Breast epithelium (tissue), 4 donors: ENCODE measurements at places on chromosomes 4 and X. TPM values are rescaled to one million over a fixed set of nuclear protein-coding genes. Genes with fewer than 3 reads are reported as not detected.

DNA sequence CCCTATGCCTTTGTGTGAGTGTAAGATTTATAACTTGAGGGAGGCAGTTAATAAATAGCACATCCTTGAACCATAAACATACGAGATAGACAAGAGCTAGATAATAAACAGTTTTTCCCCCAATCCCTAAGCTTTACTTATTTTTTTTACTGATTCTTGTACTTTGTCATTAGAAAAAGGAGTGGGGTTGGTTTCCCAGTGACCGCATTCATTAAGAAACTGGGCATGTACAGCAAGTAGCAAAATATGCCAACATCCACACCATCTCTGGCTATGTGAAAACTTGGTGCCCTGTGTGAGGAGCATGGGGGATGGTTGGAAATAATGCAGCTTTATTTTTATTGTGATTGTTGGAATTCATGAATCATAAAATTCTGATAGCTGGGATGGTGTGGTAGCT is 176.2 kb downstream of the CBR4 start:
- DNase-seq: no peak
- H3K27me3 ChIP-seq: no peaks in the 10 kb centered on the region
- no peaks in the 10 kb centered on the region for H3K4me1 ChIP-seq

MCF2 gene
- total RNA-seq: not detected

DNA sequence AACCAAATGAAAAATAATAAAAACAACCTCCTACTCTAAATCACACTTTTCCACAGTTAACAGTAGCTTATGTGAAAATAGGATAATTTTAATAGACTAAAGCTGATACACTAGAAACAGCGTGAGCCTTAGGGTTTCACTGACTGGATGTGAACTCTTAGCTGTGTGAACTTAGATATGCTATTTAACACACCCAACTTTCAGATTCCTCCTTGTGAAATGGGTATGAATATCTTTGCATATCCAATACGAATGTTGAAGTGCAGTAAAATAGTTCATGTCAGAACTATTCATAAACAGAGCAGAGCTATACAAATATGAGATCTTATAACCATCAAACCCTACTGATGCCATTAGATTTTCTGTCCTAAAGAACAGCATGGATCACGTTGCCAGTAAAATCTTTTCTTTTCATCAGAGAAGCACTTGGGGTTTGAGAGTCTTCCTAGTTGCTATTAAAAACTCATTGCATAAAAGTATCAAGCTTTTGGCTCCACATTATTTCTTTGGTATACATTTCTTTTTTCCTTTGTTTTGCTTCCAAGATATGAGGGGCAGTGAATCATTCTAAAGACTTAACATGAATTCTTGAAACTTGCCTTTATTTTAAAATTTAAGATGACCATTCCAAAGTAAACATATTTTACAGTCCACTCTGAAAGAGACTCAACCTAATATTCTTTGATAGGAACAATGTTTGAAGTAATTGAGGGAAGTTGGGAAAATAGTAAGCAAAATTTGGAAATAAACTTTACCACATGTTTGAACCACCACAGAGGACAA is 102.4 kb downstream of the CPE start:
- no peaks in the 10 kb centered on the region for H3K4me1 ChIP-seq
- no peaks in the 10 kb centered on the region for H3K36me3 ChIP-seq
- H3K4me3 ChIP-seq: no peak overlapping the region
- no peaks in the 10 kb centered on the region for H3K27me3 ChIP-seq

JADE3 gene
- total RNA-seq: 20.8 TPM

DNA sequence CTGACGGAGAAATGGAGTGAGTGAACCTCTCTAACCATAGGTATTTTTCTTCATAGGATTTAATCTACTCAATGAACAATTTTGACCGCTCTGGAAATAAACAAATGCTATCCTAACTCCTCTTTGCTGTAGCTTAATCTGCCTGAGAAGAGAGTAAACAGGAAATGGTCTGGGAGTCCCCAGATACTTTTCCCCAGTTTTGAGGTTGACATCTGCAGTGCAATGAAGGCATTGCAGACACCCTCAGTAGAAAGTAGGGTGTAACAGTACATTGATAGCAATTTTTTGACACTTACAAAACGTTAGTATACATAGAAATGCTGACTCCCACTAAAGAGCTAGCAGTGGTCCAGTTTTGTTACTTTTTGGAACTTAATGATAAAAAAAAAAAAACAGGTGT is 495.9 kb upstream of the FAM241A start:
- no peak overlapping the region for H3K4me3 ChIP-seq
- H3K27me3 ChIP-seq: no peaks in the 10 kb centered on the region
- H3K27ac ChIP-seq: no peak overlapping the region
- no peaks in the 10 kb centered on the region for H3K4me1 ChIP-seq
- H3K36me3 ChIP-seq: no peaks in the 10 kb centered on the region
- DNase-seq: no peak

- no peaks in the 10 kb centered on the region for H3K4me1 ChIP-seq
- H3K27ac ChIP-seq: no peak overlapping the region
- no peak overlapping the region for H3K4me3 ChIP-seq
- no peaks in the 10 kb centered on the region for H3K36me3 ChIP-seq
Measured at GRCh38 chr4:124121461-124121971, 591.0 kb downstream of the ANKRD50 start.

GRCh38 chrX:68186552-68187262 is 246.6 kb downstream of the OPHN1 start:
- no peak for DNase-seq
- H3K36me3 ChIP-seq: no peaks in the 10 kb centered on the region
- H3K4me3 ChIP-seq: no peak overlapping the region
- H3K27me3 ChIP-seq: peaks cover 50% of the 10 kb centered on the region
- H3K27ac ChIP-seq: no peak overlapping the region

CXCR3 gene
- not detected for total RNA-seq

ARX gene
- total RNA-seq: not detected

DNA sequence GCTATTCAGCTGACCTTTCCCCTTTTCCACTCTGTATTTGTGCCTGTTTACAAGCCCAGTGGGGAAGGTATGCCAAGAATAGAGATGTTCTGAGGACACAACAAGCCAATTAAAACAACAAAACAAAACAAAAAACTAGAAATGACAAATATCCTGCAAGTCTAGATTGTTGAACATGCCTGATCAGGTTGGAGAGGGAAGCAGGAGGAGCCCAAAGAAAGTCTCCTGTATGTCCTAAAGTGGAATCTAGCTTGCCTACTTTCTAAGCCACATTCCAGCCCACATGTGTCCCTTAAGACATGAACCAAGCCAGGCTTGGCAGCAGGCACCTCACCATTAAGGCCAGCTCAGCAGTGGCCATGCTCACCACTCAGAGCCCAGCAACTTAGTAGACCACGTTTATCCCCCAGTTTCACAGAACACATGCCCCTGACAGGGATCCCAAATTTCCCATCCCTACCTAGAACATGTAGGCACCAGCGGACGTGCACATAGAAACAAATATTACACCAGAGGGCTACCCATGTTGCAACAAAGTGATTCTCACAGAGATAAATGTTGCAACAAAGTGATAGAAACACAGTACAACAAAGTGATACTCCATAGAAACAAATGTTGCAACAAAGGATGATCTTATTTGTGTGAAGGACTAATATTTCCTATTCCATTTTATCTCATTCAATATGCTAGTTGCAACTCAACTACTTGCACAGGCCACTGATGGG is 48.3 kb downstream of the CD99L2 start:
- no peak overlapping the region for H3K4me3 ChIP-seq
- no peak overlapping the region for H3K27ac ChIP-seq

DNA sequence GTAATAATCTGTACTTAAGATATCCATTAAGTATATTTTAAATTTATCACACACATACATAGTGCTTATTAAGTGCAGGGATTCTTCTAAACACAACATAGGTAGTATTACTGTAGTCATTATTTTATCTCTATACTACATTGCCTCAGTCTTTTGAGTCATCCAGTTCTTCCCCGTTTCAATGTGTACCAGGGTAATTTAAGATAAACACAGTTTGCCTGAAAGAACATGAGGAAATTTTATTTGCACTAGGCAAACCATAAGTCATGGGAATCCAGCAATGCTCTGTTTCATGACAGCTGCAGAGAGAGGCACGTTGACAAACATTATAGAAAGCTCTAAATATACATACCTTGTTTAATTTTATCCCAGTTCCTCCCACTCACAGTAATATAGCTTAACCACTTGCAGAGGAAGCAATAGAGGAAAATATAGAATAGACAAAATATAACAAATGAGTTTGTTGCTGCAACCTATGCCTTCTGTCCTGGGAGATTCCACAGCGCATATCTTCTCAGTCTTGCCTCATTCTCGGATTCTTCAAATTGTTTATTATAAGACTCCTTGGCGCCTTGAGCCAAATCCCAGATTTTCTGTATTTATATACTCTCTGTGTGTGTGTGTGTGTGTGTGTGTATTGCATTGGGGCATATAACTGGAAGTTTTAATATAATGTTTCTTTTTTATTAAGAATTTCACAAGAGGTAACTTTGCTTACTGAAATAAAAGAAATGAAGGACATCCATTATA is 258.6 kb downstream of the FAM133A start:
- no peak overlapping the region for H3K27ac ChIP-seq
- no peaks in the 10 kb centered on the region for H3K4me1 ChIP-seq
- no peak for DNase-seq
- no peak overlapping the region for H3K4me3 ChIP-seq
- H3K36me3 ChIP-seq: no peaks in the 10 kb centered on the region
- no peaks in the 10 kb centered on the region for H3K27me3 ChIP-seq

- peak within 1 kb of the TSS; percentile 67 for H3K4me3 ChIP-seq
- no peaks in the 10 kb centered on the region for H3K4me1 ChIP-seq
- H3K27me3 ChIP-seq: peaks cover 54% of the 10 kb centered on the region
- peak within 1 kb of the TSS; percentile 60 for H3K27ac ChIP-seq
- no peaks in the 10 kb centered on the region for H3K36me3 ChIP-seq
Measured at GRCh38 chrX:118974088-118974907, at the start of gene LONRF3. Gene LONRF3 (plus strand): TSS chrX:118974618. CDS start chrX:118974781, 163 bp downstream.

LARP7 gene
- total RNA-seq: 57.5 TPM

DNA sequence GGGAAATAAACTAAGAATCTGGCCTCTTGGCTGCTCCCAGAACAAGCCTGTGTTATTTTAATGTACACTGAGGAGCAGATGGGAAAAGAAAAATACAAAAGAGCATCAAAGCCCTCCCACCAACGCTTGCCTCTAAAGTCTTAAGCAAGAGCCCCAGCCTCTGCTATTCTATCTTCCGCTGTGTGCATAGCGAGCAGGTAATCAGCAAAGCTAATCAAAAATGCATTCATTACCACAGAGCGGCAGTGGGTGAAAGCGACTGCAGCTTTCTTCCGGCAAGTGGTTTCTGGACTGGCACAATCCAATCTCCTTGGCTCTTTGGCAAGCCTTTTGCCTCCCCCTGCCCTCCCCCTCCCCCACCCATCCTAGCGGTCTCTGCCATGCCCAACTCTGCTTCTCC is 13.5 kb upstream of the GRIA3 start:
- no peaks in the 10 kb centered on the region for H3K27me3 ChIP-seq
- no peaks in the 10 kb centered on the region for H3K36me3 ChIP-seq
- H3K4me3 ChIP-seq: no peak overlapping the region

- H3K27ac ChIP-seq: no peak within 1 kb of the TSS
- DNase-seq: no peak
- peak within 1 kb of the TSS; percentile 49 for H3K4me3 ChIP-seq
Measured at GRCh38 chr4:7192252-7193029, at the start of gene SORCS2. Gene SORCS2 (plus strand): TSS chr4:7192538.

DNA sequence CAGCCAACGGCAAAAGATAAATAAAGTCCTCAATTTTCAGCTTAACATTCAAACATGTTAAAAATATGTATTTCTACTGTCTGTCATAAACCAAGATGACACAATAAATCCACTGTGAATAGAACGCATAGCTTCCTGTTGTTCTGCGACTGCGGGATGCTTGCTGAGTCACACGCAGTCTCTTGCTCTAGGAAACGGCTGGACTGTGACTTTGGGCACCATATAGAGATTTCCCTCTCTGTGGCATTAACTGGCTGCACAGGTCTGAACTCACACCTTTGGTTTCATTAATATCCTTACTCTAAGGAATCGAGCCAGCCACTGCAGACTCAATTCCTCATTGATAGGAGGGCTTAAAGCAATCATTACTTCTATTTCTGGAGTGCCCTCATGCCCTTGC is 8.4 kb downstream of the BEND4 start:
- no peaks in the 10 kb centered on the region for H3K36me3 ChIP-seq
- H3K27me3 ChIP-seq: peaks cover 17% of the 10 kb centered on the region
- no peak overlapping the region for H3K27ac ChIP-seq
- DNase-seq: no peak
- no peaks in the 10 kb centered on the region for H3K4me1 ChIP-seq

TNIP3 gene
- 0.73 TPM for total RNA-seq

GRCh38 chr4:42101446-42101975 is 50.9 kb downstream of the BEND4 start:
- H3K27ac ChIP-seq: no peak overlapping the region
- H3K36me3 ChIP-seq: no peaks in the 10 kb centered on the region
- no peaks in the 10 kb centered on the region for H3K4me1 ChIP-seq
- no peaks in the 10 kb centered on the region for H3K27me3 ChIP-seq

GRCh38 chr4:71415491-71415890 is 76.7 kb downstream of the SLC4A4 start:
- no peak overlapping the region for H3K27ac ChIP-seq
- no peaks in the 10 kb centered on the region for H3K36me3 ChIP-seq

FRG2 gene
- total RNA-seq: not detected

DNA sequence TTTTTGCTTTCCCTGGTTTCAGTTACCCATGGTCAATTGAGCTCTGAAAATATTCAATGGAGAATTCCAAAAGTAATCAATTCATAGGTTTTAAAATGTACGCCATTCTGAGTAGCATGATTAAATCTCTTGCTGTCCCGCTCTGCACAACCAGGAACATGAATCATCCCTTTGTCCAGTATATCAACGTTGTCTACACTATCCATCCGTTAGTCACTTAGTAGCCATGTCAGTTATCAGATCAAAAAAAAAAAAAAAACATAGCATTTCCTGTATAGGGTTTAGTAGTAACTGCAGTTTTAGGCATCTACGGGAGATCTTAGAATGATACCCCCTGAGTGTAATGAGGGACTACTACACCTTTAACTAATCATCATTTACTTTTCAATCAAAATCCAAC is 15.1 kb downstream of the LAMP2 start:
- no peak overlapping the region for H3K27ac ChIP-seq
- no peaks in the 10 kb centered on the region for H3K27me3 ChIP-seq
- no peak overlapping the region for H3K4me3 ChIP-seq
- no peak for DNase-seq
- H3K36me3 ChIP-seq: no peaks in the 10 kb centered on the region

- H3K4me3 ChIP-seq: no peak overlapping the region
- no peaks in the 10 kb centered on the region for H3K36me3 ChIP-seq
- no peak overlapping the region for H3K27ac ChIP-seq
- DNase-seq: no peak
Measured at GRCh38 chr4:53763813-53764597, 172.7 kb upstream of the LNX1 start.

GRCh38 chr4:47913861-47914219 is 543 bp downstream of the NFXL1 start:
- no peak for DNase-seq
- peak overlapping the region; percentile 89 for H3K27ac ChIP-seq
- no peaks in the 10 kb centered on the region for H3K27me3 ChIP-seq
- no peaks in the 10 kb centered on the region for H3K36me3 ChIP-seq
- peaks cover 6% of the 10 kb centered on the region for H3K4me1 ChIP-seq

- no peaks in the 10 kb centered on the region for H3K36me3 ChIP-seq
- no peak for DNase-seq
- H3K27me3 ChIP-seq: no peaks in the 10 kb centered on the region
- H3K4me1 ChIP-seq: no peaks in the 10 kb centered on the region
Measured at GRCh38 chr4:185879666-185880312, 67.8 kb upstream of the SORBS2 start.

- no peaks in the 10 kb centered on the region for H3K4me1 ChIP-seq
- no peaks in the 10 kb centered on the region for H3K36me3 ChIP-seq
- H3K27me3 ChIP-seq: no peaks in the 10 kb centered on the region
- no peak overlapping the region for H3K4me3 ChIP-seq
- H3K27ac ChIP-seq: no peak overlapping the region
Measured at GRCh38 chr4:28555866-28556265, 1695.2 kb downstream of the STIM2 start.

CT83 gene
- not detected for total RNA-seq

SHROOM2 gene
- 3.9 TPM for total RNA-seq

RNF175 gene
- total RNA-seq: not detected

ARHGEF6 gene
- total RNA-seq: 120 TPM
